ENCODE measurements at places on chromosomes 13 and 19. TPM values are rescaled to one million over a fixed set of nuclear protein-coding genes. Genes with fewer than 3 reads are reported as not detected.

DNA sequence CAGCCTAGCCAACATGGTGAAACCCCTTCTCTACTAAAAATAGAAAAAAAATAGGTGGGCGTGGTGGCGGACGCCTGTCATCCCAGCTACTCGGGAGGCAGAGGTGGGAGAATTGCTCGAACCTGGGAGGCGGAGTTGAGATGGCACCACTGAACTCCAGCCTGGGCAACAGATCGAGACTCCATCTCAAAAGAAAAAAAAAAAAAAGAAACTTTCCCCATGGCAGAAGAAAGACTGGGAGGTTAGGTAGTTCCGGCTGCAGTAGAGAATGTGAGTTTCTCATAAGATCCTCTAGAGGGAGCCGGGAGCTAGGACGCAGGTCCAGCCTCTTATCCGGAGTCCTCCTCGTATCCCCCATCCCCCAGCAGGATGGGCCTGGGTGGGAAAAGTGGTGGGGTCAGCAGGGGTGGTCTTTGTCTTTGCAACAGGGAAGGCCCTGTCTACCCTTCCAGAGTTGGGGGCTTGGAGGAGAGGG, 13.2 kb upstream of the CREB3L3 start:
- DNase-seq: peak; percentile 79

DNA sequence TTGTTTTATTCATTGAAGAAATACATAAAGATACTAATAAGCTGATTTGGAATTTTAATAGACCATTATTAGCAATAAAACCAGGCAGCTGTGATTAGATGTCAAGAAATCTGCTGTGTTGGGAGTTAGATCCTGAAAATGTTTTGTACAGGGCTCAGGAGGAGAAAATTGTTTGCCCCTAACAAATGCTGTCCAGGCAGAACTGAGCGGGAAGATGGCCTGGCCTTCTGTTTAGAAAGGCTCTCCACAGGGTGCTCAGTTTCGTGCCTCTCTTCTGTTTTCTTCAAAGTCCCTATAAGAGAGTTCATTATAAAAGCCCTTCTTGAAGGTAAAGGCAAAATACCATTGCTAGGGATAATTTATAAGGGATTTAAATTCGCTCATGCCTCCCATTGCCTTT, 64.1 kb downstream of the ERCC5 start:
- DNase-seq: no peak

Gene RAVER1
- total RNA-seq: 71.0 TPM

- peak; percentile 52 for DNase-seq
Observed at GRCh38 chr13:28636677-28637317, 22.1 kb upstream of the POMP start.

Gene ZNF471
- total RNA-seq: not detected

Gene INSR
- 25.4 TPM for total RNA-seq

DNA sequence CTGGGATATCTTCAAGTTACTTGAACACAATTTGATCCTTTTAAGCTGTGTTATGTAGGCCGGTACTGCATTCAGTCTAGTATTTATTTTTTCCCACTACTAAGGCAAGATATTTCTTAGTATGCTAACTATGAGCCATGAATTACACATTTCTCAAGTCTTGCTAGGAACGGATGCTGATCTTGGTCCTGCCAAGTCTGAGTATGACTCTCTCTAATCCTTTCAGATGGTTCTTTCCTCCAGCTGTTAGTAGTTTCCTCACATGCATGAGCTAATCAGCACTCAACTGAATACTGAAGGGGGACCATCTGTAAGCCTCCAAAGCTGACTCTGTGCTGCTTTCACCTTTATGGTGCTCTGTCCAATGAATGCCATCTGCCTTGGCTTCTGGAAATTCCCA, 460.3 kb downstream of the KCTD12 start:
- DNase-seq: no peak

DNA sequence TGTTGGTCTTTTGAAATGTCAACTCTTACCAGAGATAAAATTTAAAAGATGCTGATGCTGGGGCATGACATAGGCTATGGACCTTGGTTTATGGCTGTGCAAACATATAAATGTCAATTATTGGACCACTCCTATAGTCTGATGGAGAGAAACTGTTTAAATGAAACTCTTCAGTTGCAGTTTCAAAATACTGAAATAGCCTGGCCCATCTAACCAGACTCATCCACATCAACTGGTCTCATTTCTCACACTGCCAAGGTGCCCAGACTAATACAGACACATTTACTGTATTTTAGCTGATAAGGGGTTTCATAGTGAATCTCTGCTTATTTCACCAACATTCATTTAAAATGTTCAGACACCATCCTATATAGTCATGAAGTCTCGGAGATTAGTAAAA, 19.9 kb downstream of the SERPINE3 start:
- no peak for DNase-seq

DNA sequence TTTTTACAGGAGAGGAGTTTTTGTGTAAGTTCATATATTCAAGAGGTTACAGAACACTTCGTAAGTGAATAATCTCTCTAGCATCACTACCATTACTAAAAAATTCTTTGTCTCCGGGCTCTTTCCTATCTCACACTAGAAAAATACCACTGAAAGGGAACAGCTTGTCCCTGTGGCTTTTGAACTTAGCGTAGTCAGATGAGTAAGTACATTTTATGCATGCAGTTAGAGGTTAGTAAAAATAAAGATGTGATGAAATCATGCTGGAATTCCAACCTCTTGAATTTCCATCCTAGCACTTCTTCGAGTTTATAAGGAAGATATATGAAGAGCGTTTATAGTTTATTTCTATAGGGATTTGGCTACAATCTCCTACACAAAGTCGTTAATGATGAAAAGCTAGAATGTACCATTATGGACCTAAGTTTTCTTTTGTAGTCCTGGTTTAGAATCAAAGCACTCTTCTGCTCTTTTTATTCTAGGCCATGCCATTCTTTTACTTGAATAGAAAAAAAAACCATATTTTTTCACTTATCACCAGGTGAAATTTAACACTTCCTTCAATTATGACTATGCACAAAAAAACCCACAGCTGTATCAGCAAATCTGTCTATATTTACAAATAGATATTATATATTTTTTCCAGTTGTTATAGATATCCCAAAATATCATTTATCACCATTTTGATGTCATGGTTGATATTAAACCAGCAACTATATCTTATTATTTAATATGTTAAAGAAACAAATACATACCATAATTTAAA, 139.9 kb upstream of the PCDH9 start:
- no peak for DNase-seq

GRCh38 chr19:50380751-50381151, 3.4 kb upstream of the POLD1 start:
- no peak for DNase-seq

GRCh38 chr19:7307590-7308218, 13.5 kb upstream of the INSR start:
- DNase-seq: no peak

Measured in HCT116 (cell line).